ENCODE measurements at places on chromosomes 7 and 10. TPM values are rescaled to one million over a fixed set of nuclear protein-coding genes. Genes with fewer than 3 reads are reported as not detected.

PROSER2 gene
- total RNA-seq = 6.9 TPM

PLAC9 gene
- total RNA-seq = not detected

MET gene
- total RNA-seq = 149 TPM

LRRC4 gene
- 0.38 TPM for total RNA-seq

SMO gene
- 1.8 TPM for total RNA-seq

NXPH1 gene
- total RNA-seq = 2.8 TPM

GRCh38 chr10:106705681-106706100 lies 458.8 kb downstream of the SORCS1 start:
- peak; percentile 2 for DNase-seq

- no peak for DNase-seq
Measured at GRCh38 chr7:42994096-42994495, 61.9 kb downstream of the MRPL32 start.

DNA sequence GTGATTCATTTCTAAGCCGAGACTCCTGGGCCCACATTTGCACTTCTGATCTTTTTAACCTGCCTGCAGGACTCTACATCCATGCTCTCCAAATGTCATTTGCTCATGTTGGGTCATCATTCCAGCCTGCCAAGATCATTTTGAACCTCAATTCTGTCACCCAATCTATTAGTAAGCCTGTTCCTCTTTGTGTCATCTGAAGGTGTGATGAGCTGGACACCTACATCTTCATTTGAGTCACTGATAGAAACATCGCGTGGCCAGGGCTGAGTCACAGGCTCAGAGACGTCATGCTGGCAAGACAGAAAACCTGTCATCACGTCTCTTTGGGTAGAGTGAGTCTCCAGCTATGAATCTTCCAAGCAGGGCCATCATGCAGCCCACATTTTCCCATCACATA lies 65.3 kb upstream of the SLF2 start:
- peak; percentile 25 for DNase-seq

- no peak for DNase-seq
Measured at GRCh38 chr7:602341-603141, 82.9 kb upstream of the PDGFA start.

GRCh38 chr10:21432266-21432665 lies 93.2 kb downstream of the SKIDA1 start:
- DNase-seq = no peak

- DNase-seq = no peak
Measured at GRCh38 chr10:52874581-52874980, 102.0 kb upstream of the MBL2 start.

DNA sequence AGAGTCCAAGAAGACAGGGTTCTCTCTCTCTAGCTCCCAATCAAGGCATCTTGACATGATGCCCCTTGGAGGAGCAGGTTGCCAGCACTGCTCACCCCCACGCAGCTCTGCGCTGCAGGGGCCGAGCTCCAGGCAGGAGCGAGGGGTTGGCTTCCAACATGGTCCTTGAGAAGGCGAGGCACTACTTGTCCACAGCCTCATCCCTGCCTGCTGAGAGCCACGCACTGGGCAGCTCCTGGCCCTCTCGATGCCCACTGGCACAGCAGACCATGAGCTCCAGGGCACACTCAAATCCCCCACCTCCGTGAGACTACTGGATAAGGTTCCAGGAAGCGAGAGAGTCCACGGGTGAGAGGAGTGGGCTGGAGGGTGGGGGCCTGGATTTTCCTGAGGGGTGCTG lies 31.1 kb downstream of the RAMP3 start:
- DNase-seq = no peak

- no peak for DNase-seq
Measured at GRCh38 chr7:45202625-45203024, 45.0 kb downstream of the RAMP3 start.

- no peak for DNase-seq
Measured at GRCh38 chr10:29623797-29624196, 11.0 kb downstream of the SVIL start.

DNA sequence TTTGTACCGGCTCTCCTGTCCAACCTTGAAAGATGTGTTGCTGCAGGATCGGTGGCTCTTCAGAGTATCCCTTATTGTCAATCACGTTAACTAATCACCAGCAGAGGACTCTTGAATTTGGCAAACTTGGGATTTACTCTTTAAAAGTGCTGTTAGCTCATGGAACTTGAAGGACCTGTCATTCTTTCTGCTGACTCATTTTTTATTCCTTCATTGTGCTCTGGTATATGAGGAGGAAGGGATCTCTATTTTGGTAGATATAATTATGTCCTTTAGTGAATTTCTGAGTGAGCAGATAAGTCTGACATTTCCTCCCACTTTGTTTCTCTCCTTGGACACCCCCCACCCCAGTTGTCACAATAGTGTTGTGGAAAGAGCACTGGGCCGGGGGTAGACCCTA lies 175.1 kb upstream of the HDAC9 start:
- DNase-seq = no peak

DNA sequence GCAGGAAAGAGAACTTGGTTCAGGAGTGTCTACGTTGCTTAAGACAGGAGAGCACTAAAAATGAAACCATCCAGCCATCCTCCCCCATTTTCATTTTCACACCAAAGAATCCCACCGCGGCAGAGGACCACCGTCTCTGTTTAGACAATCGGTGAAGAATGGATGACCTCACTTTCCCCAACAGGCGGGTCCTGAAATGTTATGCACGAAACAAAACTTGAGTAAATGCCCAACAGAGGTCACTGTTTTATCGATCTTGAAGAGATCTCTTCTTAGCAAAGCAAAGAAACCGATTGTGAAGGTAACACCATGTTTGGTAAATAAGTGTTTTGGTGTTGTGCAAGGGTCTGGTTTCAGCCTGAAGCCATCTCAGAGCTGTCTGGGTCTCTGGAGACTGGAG lies 1.4 kb upstream of the IL6 start:
- peak; percentile 52 for DNase-seq

DNA sequence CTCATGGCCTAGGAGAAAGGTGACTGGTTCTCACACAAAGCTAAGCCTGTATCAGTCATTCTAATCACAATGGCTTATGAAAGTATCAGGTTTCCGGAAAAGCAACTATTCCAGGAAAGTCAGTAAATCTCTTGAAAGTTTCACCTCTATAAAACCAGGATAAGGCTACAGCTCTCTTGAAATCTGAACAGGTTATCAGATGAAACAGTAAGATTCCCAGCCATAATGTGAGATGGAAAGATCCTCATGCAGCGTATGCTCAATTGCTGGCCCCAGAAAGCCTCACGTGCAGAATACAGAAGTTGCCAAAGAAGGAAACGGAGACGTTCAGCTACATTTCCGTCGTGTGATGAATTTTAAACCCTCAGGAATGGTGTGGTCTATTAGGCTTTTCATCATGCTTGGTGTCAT lies 90.0 kb downstream of the PFKFB3 start:
- DNase-seq = no peak

DNA sequence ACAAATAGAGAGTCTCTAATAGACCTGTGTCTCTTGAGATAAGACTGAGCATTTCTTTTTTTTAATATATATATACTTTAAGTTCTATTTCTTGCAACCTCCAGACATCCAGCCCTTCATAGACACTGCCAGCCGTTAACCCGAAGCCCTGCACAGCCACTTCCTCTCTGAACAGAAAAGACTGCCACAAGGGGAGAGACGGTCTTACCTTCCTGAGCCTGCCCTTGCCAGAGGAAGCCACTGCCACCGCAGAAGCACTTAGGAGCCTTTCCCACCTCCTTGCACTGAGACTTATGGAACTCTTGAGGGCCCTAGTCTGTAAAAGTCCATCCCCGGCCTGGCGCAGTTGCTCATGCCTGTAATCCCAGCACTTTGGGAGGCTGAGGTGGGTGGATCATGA lies 31.8 kb upstream of the PRSS1 start:
- DNase-seq = no peak

DNA sequence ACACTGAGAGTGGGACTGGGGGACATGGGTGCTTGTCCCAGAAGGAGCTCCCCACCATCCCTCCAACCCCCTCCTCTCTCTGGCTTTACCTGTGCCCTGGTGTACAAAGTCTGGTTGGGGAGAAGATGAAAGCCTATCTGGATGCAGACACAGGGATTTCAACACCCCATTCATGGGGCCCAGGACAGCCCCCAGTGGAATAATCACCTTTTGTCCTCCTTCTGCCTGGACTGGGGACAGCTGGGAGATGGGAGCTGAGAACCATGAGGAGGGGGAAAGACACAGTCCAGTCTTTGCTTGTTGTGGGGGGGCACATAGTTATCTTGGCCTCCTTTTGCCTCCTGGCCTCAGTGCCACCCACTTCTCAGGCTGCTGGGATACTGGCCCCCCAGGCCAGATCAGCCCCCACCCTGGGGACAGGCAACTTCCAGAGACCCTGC lies 1.4 kb downstream of the SSC4D start:
- DNase-seq = no peak

DNA sequence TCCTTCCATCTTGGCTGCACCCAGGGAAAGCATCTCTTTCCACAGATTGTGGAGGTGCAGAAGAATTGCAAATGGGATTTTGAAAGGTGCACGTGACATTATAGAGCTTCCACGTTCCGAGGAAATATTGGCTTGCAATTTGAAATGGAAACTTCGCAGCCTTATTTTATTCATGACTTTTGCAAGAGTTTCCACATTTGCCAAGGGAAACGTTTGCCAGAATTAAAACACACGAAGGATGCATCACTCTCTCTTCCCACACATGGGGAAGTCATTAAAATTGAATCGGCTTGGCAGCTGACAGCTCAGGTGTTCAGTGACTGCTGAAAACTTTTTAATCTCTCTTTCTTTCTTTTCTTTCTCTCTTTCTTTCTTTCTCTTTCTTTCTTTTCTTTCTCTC lies 475.4 kb upstream of the IGFBP3 start:
- DNase-seq = no peak

Measured in LHCN-M2 (cell line).